ENCODE measurements at places on chromosomes 4 and X. TPM values are rescaled to one million over a fixed set of nuclear protein-coding genes. Genes with fewer than 3 reads are reported as not detected.

The COL25A1 gene
- total RNA-seq = 16.9 TPM

The CCSER1 gene
- 336 TPM for total RNA-seq

The SLC9B1 gene
- 6.9 TPM for total RNA-seq

The PITX2 gene
- total RNA-seq = not detected

The TSPAN7 gene
- 81.7 TPM for total RNA-seq

The MTMR8 gene
- 6.9 TPM for total RNA-seq

All from parietal lobe (tissue), 2 donors.